Left lung (tissue), 14 donors: ENCODE measurements at places on chromosomes 3 and 15. TPM values are rescaled to one million over a fixed set of nuclear protein-coding genes. Genes with fewer than 3 reads are reported as not detected.

C3orf49 gene
- not detected for total RNA-seq

SERPINI2 gene
- not detected for total RNA-seq

DNA sequence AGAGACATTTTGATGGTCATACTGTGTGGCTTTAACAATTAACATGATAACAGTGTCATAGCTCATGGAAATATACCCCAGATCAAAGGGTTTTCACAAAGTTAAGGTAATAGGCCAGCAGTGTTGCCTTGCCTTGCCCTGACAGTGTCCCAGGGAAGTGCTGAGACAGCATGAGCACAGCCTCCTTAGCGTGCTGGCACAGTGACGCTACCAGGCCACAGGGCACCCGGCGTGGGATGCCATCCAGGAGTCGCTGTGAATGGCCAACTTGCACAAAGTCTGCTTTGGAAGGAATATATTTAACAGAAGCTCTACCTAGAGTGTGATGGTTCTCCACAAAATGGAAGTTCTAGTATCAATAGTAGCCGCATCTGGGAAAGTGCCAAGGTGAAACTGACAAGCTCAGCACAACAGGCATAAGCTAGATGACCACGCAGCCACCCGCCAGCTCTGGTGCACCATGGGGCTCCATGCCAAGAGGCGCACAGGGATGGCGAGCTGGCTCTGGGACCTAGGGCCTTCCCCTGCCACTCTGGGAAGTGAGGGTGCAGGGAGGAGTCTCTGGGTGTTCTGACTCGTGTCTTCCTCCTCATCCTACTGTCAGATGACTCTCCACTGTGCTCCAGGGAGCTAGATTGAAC, 86.2 kb downstream of the GABRB3 start:
- no peak overlapping the region for H3K4me3 ChIP-seq
- no peaks in the 10 kb centered on the region for H3K36me3 ChIP-seq
- DNase-seq = no peak
- no peaks in the 10 kb centered on the region for H3K4me1 ChIP-seq
- H3K27me3 ChIP-seq = no peaks in the 10 kb centered on the region

DNA sequence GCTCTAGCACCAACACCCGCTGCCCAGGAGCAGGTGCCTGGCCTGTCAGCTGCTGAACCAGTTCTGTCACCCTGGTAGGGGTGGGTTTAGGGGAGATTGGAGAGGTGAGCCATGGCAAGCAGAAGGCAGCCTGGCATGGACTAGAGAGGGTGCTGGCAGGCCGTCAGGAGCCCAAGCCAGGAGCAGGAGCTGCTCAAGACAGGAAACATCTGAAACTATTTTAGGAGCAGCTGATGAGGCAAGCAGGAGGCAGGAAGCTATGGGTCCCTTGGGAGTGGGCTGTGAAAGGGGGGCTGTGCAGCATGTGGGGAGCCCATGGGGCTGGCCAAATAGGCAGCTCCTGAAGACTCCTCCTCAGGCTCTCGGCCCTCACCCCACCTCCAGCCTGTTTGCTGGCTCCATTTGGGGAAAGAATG, 2.3 kb downstream of the INKA1 start:
- H3K4me1 ChIP-seq = peaks cover 50% of the 10 kb centered on the region
- H3K36me3 ChIP-seq = no peaks in the 10 kb centered on the region
- no peaks in the 10 kb centered on the region for H3K27me3 ChIP-seq
- no peak overlapping the region for H3K4me3 ChIP-seq
- peak; percentile 84 for DNase-seq

- no peaks in the 10 kb centered on the region for H3K27me3 ChIP-seq
- H3K4me3 ChIP-seq = no peak overlapping the region
- H3K27ac ChIP-seq = no peak overlapping the region
- no peak for DNase-seq
Observed at GRCh38 chr3:190169243-190169642, 48.5 kb upstream of the P3H2 start.

CLDN18 gene
- 354 TPM for total RNA-seq

DNA sequence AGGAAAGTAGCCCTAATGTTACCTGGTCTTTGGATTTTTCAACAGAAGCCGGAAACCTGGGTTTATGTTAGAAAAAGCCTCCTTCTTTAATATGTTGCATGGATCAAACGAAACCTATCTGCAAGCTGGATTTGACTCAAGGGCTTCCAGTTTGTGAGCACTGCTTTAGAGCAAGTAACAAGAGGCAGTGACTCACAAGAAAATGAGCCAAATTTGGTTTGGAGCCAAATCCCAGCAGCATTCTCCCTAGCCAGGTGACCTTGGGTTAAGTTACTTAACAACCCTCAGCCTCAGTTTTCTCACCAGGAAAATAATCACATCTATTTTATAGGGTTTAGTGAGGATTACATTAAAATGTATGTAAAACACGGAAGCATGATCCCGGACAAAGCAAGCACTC, 215.2 kb upstream of the PRICKLE2 start:
- H3K4me3 ChIP-seq = no peak overlapping the region
- peaks cover 56% of the 10 kb centered on the region for H3K4me1 ChIP-seq
- no peak for DNase-seq
- H3K27me3 ChIP-seq = peaks cover 18% of the 10 kb centered on the region

- H3K4me3 ChIP-seq = no peak overlapping the region
- no peak overlapping the region for H3K27ac ChIP-seq
- H3K4me1 ChIP-seq = peaks cover 18% of the 10 kb centered on the region
- H3K27me3 ChIP-seq = no peaks in the 10 kb centered on the region
- no peak for DNase-seq
- no peaks in the 10 kb centered on the region for H3K36me3 ChIP-seq
Observed at GRCh38 chr15:70125605-70126004, 27.9 kb upstream of the TLE3 start.

- DNase-seq = no peak
- no peaks in the 10 kb centered on the region for H3K27me3 ChIP-seq
- peaks cover 12% of the 10 kb centered on the region for H3K4me1 ChIP-seq
- no peaks in the 10 kb centered on the region for H3K36me3 ChIP-seq
Observed at GRCh38 chr15:65285291-65286068, 1.2 kb downstream of the PARP16 start.

DNA sequence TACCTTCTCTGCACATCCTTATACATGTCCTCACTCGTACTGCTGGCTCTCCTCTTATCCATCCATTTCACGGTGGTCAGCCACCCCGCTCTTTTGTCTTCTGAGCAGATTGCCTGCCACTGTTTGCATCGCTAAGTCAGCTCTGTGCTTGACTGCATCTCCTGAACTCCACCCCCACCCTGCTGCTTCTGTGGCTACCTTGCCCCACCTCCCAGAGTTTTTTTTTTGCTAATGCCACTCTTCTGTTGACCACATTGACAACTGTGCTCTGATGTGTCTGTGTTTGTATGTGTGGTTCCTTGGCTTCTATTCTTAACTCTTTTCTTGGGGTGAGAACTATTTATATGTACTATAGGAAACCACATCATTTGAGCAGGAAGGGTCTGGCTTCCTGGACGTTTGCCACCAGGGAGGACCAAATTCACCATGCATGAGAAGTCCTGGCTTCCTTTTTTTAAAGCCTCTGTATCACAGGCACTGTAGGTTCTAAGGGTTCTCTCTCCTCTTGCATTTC, 12.8 kb upstream of the MTMR10 start:
- H3K4me3 ChIP-seq = no peak overlapping the region
- no peak overlapping the region for H3K27ac ChIP-seq
- DNase-seq = no peak
- H3K36me3 ChIP-seq = no peaks in the 10 kb centered on the region
- H3K27me3 ChIP-seq = no peaks in the 10 kb centered on the region

CYP19A1 gene
- 7.1 TPM for total RNA-seq
